COR-L47 (cell line): ENCODE measurements at places on chromosomes 1 and 21.

- DNase-seq, result no peak
Measured at GRCh38 chr21:36403713-36404112, 18.5 kb downstream of the CHAF1B start.

- DNase-seq, result no peak
Measured at GRCh38 chr1:83693427-83694126, 305.4 kb downstream of the TTLL7 start.

DNA sequence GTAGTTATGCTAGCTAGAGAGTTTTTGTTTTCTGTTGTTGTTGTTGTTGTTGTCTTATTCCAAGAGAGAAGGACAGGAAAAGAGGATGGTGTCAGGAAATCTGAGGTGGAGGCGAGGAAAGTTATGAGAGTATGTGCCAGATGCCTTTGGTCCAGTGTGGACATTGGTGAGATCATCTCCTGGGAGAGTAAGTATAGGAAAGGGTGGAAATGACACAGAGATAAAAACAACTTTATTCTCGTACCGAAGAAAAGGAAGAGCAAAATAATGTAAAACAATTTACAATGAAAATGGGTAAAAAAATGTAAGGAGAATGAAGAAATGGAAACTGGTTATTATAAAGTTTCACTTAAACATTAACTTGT, 97.4 kb upstream of the ADGRL2 start:
- DNase-seq, result no peak

- no peak for DNase-seq
Measured at GRCh38 chr1:201945863-201946223, 505 bp downstream of the LMOD1 start.
